ENCODE measurements at places on chromosomes 5 and 9.
A peak's percentile ranks its signal among the peaks of the same experiment; 100 is the strongest.

GRCh38 chr5:148147415-148147814, 20.9 kb upstream of the SPINK14 start:
- no peak for DNase-seq

DNA sequence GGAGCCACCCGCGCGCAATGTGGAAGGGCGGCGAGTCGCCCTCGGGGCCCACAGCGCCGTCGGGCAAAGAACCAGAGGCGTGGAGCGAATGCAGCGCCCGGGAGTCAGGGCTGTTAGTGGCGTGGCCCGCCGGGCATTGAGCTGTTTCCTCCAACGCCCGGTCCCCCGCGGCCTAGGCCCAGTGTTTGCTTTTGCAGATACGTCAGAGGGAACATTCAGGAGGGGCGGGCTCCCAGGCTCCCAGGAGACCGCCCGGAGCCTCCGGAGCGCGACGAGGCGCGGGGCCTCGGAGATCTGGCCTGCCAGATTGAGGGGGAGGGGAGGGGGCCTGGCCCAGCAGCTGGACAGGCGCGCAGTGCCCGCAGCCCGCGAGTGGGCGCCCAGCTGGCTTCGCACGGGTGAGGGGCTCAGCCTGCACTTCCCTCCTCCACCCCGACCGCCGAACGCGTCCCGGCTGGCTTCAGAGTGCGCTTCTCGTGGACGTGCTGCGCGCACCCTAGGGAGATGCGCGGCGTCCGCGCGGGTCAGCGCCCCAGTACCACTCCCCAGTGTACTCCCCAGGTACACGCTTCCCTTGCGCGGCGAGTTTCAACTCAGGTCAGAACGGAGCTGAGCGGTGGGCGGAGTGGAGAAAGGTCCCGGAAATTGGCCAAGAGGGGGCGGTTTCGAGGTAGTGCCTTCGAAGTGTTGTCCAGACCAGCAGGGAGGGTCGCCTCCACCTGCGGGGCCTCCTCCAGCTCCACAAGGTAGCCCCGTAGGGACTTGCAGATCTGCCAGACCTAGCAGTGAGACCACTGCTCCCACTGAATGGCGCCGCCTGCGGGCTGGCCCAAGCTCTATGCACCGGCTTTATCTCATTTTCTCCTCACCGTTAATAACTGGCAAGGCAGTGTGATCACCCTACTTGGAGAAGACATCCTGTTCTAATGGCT, 130.4 kb downstream of the TMEM174 start:
- no peak for DNase-seq

- peak; percentile 95 for DNase-seq
Measured at GRCh38 chr5:159451197-159452052, 121.1 kb upstream of the IL12B start.

- peak; percentile 19 for DNase-seq
Measured at GRCh38 chr9:130118841-130119518, 53.2 kb upstream of the NCS1 start.

- peak; percentile 18 for DNase-seq
Measured at GRCh38 chr9:117121316-117121715, 293.5 kb downstream of the ASTN2 start.

DNA sequence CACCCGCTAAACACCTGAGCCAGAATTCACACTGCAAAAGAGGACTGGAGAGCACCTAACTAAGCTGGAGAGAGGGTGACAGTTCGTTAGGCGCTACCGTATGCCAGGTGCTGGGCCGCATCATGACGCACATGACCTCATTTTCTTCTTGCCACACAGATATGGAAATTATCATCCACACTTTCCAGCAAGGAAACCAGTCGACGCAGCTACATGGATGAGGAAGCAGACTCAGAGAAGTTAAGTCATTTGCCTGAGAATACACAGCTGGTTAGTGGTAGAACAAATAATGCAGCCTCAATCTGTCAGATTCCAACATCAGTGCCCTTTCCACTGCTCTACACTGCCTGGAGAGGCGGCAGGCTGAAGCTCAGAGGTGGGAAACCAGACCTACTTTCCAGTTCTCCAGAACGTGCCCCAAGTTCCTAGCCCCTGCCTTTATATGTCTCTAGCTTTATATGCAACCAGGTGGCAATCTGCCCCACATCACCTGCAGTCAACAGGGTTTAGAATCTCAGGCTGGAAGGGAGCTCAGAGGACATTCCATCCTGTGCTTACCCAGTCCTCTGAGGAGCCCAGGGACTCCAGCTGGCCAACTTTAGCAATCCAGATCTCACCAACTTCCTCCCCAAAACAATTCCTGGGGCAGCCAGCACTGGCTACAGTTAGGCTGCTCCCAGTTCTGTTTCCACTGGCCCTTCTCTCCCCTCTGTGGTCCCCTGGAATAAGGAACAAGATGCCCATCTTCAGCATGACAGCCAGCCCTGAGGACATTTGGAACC, 8.8 kb downstream of the TNIP1 start:
- no peak for DNase-seq

DNA sequence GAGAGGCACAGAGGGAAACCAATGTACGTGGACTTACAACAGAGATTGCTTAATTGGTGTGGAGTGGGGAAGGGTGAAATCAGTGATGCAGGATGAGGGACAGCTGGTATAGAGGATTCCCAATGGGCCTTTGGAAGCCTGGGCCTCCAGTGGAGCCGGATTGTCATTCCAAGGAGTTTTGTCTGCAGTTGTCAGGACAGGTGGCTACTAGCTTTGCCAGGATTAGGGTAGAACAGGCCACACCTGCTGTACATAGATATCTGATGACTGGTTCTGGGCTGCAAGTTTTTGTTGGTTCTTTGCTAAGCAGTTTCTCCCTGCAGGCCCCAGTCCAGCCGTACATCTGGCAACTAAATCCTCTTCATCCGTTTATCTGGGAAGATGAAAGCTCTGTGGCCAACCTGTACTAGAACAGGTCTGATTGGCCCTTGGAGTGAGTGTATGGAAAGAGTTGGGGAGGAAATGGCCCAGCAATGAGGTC, 4.2 kb downstream of the SKP2 start:
- DNase-seq: peak; percentile 35

GRCh38 chr9:89312222-89312571, 1.2 kb downstream of the CKS2 start:
- DNase-seq: peak; percentile 35

DNA sequence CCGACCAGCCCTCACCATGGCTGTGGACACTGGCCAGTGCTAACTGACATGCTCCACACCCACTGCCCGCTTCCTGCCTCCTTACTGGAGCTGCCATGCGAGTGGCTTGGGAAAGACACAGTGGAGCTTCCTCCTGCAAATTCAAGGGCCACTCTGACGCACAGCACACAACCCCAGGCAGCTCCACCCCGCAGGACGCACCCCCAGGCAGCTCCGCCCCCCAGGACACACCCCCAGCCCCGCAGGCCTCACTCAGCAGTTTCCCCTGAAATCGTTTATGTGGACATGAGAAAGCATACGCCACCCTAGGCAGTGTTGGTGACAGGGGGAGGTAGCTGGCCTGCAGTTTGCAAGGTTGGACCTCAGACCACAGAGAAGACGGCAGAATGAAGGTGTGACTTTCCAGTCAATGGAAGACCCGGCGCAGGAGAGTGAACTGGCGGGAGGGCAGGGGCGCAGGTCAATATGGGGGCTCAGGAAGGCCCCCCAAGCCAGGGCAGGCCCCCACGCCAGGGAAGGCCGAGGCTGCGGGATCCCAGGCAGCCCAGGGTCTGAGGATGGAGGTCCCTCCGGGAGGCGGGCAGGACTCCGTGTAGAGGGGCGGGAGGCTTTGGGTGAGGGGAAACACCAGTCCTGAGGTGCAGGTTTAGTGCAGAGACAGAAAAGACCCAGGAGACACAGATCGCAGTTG, 21.6 kb downstream of the LPCAT1 start:
- DNase-seq: no peak

- peak; percentile 87 for DNase-seq
Measured at GRCh38 chr5:124596595-124597421, 149.6 kb downstream of the ZNF608 start.

DNA sequence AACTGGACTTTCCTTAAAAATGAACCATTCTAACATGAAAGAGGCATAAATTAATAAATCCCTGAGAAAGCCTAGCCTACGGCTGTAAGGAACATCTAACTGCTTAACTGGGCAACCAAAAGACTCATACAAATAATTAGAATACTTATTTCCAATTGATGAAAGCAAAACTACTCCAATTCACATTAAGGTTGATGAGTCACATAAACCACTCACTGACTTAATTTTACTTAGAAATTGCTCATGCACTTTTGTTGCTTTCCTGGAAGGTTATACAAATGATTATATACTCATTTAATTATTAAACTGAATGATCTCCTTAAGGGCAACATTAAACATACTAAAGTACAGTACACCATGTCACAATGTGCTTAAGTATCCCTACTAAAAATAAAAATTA, 101.9 kb downstream of the NFIB start:
- DNase-seq: no peak

DNA sequence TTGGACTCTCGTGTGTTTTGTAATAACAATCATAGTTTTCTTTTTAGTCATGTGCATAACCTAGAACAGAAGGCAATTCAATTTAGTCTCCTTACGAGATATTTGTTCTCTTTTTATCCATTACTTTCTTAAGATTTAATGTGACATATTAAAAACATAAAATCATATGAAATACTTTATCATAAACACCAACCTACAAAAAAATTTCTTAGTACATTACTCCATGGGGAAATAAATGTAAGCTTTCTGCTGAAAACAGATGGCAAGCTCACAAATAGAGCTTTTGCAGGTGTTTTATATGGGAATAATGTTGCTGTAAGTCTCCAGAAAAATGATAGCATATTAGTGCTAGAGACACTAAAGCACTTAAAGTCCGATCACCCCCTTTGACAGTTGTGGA, 1035.2 kb upstream of the ARRDC3 start:
- DNase-seq: peak; percentile 12

- DNase-seq: no peak
Measured at GRCh38 chr5:581266-581665, 30.9 kb upstream of the CEP72 start.

- no peak for DNase-seq
Measured at GRCh38 chr5:181047921-181048320, 7.9 kb downstream of the BTNL9 start.

- peak; percentile 47 for DNase-seq
Measured at GRCh38 chr9:34233672-34234071, 54.8 kb downstream of the UBAP1 start.

- DNase-seq: no peak
Measured at GRCh38 chr5:132556153-132556762, 519 bp upstream of the RAD50 start.

GRCh38 chr9:133767625-133768024, 29.5 kb upstream of the SARDH start:
- no peak for DNase-seq

DNA sequence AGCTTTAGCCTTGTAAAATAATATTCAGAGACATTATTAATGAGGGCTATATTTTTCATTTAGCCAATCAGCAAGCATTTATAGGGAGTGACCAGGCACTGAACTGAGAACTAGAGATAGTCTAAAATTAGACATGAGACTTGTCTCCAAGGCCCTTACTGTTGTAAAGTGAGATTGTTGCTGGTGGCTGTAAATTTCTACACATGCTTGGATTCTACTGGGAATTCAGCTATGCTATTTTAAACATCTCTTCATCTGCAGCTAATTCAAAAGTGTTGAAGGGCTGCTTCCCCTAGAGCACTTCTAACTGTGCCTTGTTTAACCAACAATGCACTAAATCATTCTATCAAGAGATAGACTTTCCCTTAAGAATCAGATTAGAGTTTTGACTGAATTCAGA, 67.4 kb downstream of the CHSY3 start:
- DNase-seq: no peak

DNA sequence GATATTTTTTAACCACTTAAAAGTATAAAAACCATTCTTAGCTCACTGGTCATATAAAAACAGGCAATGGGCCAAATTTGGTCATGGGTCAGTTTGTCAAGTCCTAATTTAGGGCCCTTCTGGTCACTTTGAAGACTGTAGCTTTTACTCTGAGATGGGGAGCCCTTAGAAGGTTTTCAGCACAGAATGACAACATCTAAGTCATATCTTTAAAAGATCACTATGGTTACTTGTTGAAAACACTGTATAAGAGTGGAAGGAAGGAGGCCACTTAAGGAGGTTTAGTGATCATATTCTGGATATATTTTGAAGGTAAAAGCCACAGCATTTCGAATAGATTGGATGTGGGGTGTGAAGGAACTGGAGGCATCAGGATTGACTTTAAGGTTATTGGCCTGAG, 76.7 kb downstream of the STRBP start:
- DNase-seq: no peak

GRCh38 chr5:16899171-16899570, 36.9 kb downstream of the MYO10 start:
- no peak for DNase-seq

DNA sequence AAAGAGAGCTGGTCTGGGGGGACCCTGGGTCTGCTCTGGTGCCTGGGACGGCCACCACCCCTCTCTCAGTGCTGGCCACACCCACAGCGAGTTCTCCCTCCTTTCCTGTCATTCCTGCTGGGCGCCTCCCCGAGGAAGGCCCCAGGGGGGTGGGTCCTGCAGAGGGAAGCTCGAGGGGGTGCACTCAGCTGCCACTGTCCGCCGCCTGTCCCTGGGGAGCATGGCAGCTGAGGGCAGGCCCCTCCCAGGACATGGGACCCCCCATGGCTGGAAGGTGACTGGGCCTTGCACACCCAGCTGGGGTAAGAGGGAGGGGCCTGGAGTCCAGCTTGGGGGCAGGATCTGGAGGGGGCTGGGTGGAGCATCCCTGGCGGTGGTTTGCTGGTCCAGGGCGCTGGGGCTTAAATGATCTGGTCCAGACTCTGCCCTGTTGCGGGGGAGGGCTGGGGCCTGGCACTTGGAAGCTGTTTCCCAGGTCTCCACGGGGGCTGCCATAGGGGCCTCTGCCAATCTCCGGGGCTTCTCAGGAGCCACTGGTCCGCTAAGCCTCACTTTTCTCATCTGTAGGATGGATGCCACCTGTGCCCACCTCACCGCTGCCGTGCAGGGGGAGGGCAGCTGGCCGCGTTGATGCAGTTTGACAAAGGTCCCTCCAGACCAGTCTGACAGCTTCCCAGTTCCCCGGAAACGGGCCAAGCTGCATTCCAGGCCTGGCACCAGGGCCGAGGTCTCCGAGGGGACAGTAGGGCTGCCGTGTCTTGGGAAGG, 6.0 kb upstream of the SLC2A6 start:
- no peak for DNase-seq

GRCh38 chr5:124453221-124454051, 293.0 kb downstream of the ZNF608 start:
- DNase-seq: peak; percentile 29

- DNase-seq: no peak
Measured at GRCh38 chr9:91835632-91836031, 114.4 kb downstream of the ROR2 start.

GRCh38 chr9:81389569-81389993, 299.8 kb downstream of the TLE1 start:
- DNase-seq: peak; percentile 96

GRCh38 chr5:175246242-175246888, 197.6 kb downstream of the DRD1 start:
- DNase-seq: peak; percentile 82

DNA sequence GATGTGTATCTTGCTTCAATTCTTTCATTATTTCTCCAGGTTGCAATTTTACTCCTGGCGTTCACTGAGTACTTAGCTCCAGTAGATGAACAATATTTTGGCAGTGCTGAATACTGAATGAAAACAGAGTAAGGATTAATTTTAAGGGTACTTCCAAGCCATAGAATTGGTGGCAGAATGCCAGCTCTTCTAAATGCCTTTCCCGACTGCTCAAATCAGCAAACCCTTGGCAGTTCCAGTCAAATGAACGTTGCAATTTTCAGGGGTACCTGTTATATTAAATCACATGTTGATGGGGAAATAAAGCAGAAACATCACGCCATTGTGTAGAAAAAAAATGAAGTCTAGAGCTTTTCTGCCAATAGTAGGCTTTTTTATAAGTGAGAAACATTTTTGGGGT, 282.4 kb upstream of the RPS23 start:
- DNase-seq: no peak

All from cardiac fibroblast (primary cell).